GM18507 (cell line): ENCODE measurements at places on chromosomes 3 and 15.

- no peak for DNase-seq
Measured at GRCh38 chr15:33013827-33014445, 180.6 kb downstream of the FMN1 start.

- no peak for DNase-seq
Measured at GRCh38 chr15:75126864-75127580, 74.7 kb upstream of the C15orf39 start.

- no peak for DNase-seq
Measured at GRCh38 chr3:177760803-177761202, 563.5 kb upstream of the TBL1XR1 start.

DNA sequence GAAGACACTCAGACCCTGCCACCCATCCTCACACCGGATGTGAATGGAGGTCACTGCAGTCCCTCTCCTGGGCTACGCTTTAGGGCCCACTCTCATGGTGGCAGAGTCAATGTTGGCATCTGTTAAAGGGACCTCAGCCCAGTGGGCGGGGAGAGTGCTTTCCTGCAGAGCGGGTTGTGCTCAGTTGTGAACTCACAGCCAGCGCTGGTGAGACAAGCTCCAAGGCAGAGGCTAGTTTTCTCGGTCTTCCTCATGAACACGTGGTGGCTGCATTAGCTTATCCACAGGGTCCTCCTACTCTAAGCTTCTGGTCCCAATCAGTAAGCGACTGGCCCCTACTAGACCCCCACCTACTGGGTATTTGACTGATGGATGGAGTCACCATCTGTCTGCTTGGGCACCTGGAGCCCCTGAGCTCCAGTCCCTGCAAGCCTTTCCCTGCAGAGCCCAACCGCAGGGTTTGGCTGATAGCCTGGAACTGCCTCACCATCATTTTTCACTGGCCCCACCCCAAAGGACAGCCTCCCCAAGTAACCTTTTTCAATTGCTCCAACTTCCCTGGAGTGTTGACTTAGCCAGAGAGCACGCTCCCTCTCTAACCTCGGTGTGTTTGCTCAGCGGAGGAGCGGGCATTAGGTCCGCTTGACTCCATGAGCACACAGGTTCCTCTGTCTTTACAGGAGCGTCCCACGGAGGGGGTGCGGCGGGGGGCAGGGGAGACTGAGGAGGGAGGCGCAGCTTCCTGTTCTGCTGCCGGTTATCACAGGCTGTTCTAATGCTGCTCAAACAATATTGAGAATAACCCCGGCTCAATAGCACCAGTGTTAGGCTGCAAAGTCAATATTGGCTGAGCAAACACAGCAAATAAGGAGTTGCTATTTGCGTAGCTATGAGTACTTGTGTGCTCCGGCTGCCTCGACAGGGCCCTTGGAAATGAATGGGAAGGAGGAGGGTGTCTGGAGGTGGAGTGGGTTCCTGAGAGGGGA is 141.7 kb downstream of the RPLP1 start:
- no peak for DNase-seq

- no peak for DNase-seq
Measured at GRCh38 chr15:45647828-45648227, 13.0 kb downstream of the SQOR start.
